ENCODE measurements at places on chromosomes 7 and 10.

DNA sequence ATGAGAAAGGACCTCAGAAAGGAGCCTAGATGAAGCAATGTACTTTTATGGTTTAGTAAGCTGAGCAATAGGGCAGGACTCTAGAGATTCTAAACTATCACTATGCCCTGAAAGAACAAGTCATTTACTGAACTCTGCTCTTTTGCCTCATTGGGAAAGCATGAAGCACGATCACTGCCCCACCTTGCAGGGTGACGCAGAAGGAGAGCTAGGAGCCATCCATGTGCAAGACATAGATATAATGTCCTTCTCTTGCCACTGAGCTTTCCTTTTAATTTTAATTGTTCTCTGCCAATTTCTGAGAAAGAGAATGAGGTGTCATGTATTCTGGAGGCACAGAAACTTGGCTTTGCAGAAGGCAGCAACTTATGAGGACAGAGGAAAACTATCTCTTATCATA lies 108.3 kb downstream of the SORCS1 start:
- DNase-seq, result no peak

DNA sequence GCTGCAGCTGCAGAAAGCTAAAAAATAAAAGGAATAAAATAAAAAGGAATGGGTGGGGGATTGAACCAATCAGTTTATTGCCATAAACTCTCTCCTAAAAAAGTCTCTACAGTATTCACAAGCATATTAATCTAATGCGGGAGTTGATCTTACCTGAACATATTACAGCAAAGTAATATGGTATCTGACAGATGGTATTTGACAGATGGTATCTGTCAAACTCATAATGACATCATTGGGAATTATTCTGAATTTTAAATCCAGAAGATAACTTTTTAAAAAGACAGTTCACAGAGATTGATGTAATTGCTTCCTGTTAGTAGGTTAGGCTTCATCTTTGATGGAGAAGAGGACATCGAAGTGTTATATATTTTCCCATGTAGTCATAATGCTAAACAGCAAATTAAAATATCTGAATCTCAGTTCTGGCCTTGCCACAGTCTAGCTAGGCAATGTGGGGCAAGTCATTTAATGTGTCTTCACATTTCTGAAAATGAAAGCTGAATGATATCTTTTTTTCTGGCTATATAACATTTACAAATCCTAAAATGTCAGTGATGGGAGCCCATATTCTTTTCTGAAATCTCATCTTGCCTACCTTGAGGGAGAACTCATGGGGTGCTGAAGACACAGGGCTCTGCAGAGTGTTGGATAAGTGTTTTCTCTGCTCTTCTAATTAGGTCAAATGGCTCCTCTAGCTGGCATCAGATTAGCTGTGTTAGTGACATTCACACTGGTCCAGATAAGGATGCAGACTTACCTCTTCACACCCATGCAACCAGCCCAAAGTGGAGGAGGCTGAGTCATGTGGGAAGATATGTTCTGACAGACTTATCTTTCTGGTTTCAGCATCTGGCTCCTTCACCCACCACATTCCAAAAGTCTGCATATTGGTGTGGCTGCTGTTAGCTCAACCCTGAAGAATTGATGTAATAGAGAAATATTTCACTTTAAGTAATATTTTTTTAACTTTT lies 2.1 kb upstream of the LIPM start:
- no peak for DNase-seq

DNA sequence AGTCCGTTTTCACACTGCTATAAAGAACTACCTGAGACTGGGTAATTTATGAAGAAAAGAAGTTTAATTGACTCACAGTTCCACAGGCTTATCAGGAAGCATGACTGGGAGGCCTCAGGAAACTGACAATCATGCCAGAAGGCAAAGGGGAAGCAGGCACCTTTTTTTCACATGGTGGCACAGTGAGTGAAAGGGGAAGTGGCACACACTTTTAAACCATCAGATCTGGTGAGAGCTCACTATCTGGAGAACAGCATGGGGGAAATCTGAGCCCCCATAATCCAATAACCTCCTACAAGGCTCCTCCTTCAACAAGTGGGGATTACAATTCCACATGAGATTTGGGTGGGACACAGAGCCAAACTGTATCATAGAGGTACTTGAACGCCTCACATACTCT lies 30.0 kb downstream of the AGR3 start:
- no peak for DNase-seq

GRCh38 chr10:62354916-62355315 lies 19.3 kb upstream of the ZNF365 start:
- no peak for DNase-seq

DNA sequence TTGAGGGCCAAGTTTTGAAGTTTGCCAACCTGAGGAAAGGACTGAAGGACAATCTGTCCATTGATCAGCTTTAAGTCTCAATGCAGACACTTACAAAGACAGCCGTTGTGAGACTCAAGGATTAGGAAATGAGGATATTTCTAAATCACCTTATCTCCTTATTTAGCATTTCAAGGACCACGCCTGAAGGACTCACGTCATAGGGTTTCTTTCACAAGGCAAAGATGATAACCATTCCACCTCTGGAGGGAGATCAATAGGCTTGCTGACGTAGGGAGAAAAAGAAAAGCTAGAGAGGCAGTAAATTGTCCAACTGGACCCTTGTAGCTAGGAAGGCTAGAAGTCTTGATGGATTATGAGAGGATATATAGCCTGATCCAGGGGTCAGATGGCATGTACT lies 3.3 kb upstream of the ASB4 start:
- DNase-seq, result no peak

Measured in activated gamma-delta T cell treated with Interleukin-2 at 50 U/mL for 16 hours (primary cell).